ENCODE measurements at places on chromosomes 7 and 10.

DNA sequence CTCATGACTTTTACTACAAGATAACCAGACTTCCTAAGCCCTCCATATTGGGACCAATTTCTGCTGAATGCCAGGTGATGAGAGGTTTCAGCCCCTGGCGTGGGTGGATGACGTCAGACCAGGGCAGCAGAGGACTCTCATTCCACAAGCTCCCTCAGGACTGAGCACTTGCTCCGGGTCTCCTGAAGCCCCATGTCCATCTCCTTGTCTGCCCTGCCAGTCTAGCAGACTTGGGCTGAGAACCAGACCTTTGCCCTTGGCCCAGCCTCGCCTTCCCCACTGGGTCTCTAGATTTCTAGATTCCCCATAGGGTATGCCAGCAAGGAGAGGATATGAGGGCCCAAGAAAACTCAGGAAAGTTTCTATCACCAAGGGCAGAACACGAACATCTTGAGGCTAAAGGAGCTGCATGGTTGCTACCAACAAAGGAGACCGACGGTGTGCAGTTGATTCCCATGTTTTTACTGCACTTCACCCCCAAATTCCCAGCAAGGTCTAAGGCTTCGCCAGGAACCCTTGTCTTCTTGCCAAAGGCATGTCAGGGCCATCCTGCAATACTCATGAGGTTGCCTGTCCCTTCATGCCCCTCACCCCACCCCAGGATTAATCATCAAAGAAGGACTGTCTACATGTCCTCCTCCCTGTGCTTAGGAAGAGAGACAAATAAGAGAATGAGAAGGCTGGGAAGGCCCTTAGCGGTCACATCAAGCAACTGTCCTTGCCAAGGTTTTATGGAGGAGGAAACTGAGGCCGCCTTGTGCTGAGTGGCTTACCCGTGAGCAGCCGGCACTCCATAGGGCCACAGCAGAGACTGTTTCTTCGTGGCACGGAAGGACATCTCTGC lies 96.5 kb upstream of the MACROH2A2 start:
- no peak for DNase-seq

DNA sequence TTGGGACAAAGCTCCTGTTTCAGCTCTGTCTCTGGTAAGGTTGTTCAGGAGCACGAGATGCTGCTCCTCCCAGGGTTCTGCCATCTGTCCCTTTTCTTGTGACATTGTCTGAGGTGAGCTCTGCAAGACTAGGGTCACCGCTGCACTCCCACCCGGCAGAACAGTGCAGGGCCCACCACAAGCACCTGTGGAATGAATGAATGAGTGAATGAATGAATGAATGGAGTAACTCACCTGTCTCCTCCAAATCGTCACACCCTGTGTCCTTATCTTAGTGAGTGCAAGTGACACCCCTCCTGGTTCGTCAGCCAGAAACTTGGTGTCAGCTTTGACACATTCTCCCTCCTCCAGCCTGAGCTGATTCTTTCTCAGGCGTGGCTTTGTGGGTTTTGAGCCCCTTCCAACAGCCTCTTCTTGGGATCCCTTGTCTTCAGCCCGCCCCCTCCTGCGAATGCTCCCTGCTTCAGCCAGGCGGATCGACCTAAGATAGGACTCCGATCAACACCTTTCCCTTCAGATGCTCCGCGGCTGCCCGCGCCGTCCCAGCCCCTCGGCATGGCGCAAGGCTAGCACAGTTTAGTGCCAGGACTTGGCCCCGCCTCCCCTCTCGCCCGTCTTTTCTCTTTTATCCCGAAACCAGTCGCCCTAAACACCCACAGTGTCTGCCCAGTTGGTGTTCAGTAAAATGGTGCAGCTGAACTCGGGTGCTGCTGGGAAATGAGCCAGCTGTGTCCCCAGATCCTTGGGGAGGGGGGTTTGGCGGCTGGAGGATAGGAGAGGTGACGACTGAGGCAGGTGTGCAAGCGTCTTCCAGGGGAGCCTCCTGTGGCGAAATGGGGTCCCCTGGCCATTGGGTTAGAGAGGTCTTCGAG lies 89.3 kb downstream of the BEND7 start:
- no peak for DNase-seq

GRCh38 chr10:109861081-109861480 lies 62.2 kb downstream of the XPNPEP1 start:
- no peak for DNase-seq

- DNase-seq, result no peak
Measured at GRCh38 chr10:131876017-131876416, 24.8 kb upstream of the PPP2R2D start.

DNA sequence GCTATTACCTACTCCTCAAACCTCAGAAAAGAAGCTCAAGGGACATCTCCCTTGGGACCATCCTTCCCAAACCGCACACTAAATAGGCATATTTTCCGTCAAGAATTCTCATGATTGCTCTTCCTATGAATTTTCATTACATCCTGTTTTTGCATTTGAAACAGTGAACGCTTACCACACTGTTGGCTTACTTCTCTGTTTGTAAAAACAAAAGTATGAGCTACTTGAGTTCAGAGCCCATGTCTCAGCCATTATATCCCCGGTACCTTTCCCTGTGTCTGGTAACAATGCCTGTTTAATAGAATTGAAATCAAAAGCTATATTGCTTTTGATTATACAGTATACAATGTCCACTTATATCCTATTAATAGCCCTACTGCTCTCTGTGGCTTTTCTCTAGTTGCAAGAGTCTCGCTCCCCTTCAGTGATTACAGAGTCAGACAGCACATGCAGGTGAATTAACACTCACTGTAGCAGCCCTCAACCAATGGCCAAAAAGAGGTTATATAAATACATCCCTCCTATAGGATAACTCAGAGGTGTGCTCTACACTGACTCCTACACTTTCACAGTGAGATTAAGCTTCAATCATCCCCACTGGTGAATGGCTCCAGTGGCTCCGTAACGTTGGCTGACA lies 264.4 kb downstream of the SORCS1 start:
- no peak for DNase-seq
